NCI-H446 treated with DMSO at 0.1 percent for 48 hours (cell line): ENCODE measurements at places on chromosomes 5 and 9.

GRCh38 chr9:128144239-128145181 is 4.7 kb upstream of the LCN2 start:
- DNase-seq = no peak

DNA sequence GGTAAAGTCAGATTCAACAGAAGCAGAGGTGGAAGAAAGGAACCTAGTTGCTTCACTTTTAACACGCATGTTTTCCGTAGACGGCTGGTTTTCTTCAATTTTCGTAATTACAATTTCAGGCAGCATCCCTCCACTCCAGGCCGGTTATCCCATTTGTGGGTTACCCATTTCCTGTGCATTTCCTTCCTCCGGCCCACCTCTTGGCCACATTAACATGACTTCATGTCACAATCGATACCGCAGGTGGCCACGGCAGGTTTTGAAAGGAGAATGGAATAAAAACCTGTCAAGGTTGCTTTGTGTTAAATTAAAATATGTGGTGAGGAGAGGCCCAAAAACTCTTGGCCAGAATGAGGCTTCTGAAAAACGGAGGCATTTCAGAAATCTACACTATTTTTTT is 130.2 kb downstream of the PCSK5 start:
- no peak for DNase-seq

DNA sequence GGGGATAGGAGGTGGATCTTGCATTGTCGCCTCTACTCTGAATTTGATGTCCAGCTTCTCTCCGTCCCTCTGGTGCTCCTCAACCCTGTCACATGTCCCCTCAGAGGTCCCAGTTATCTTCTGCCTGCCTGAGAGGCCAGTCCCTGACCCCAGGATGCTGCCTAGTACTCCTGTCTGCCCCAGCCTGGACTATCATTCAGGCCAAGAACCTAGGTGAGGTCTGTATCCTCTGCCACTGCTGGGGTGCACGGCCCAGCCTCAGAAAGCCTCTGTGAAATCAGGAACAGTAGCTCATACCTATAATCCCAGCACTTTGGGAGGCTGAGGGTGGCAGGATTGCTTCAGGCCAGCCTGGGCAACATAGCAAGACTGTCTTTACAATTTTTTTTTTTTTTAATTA is 8.6 kb downstream of the SPINK4 start:
- DNase-seq = no peak

DNA sequence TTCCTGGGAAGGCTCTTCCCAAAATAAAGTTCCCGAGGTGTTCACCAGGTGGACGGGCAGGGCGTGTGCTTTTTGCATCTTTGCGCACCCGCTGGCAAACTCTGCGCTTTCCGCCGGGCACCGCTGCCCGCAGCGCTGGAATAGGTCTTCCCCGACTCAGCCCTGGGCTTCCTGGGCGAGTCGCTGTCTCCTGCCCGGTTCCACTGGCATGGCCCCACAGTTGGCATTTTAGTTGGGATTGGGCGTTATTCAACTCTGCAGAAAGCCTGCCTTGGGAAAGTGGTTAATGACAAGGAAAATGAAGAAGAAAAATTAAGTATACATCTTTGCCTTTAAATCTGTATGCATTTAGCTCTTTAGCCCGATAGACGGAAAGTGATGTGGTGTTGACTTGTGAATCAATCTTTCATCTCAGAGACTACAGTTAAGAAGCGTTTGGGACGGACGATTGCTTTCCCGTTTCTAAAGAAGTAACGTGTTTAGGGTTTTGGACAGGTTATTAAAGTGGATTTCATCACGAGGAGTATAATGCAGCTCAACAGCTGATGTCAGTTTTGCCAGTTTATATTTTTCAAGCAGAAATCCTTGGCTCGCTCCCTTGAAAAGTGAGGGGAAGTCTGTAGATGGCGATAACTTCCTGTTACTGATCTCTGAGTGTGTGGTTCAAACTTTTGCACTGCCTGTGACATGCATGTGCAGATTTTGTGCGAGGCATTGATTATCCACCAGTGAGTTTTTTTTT is 946 bp downstream of the ADCY2 start:
- no peak for DNase-seq

GRCh38 chr9:93902780-93903655 is 52.1 kb downstream of the BARX1 start:
- no peak for DNase-seq

- no peak for DNase-seq
Observed at GRCh38 chr5:167633931-167634341, 657.5 kb upstream of the WWC1 start.

DNA sequence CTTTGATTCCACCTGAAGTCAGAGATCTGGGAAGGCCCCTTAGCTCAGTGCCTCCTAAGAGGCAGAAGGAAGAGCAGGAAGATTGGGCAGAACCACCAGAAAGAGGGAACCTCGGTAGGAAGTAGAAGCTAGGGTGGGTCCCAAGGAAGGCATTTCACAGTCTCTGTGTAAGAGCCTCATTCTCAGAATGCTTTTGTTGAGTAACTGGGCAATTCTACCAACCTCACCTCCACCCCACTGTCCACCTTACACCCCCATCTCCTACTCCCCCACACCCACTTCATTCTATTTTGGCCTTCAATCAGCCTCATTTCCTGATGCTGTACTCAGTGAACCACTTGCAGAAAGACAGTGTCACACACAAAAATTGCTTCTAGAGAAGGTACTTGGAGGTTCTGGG is 3.5 kb downstream of the HBEGF start:
- DNase-seq = no peak

GRCh38 chr5:140555747-140556312 is 1.4 kb downstream of the SRA1 start:
- DNase-seq = no peak

DNA sequence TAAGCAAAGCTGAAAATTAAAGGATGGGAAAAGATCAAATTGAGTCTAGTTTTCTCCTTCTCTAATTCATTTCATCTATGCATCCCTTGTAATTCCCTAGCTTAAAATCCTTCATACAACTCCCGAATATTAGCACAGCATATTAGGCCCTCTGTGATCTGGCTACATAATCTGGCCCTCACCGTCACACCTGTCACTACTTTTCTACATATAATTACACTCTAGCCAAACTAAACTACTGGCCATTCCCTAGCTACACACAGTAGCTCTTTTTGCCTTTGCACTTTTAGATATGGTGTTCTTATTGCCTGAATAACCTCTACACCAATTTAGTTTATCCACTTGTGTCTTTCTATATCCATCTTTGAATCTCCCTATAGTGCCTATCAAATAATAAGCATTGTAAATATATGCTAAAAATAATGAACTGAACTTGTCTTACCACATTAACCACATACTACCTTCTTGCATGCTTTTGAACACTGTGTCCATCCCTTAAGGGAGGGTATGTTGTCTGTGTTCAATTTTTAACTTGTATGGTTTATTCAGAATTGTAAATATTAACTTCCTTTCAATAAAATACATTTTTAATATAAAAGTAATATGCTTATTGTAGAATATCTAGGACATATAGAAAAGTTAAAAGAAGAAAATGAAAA is 15.9 kb downstream of the RANBP6 start:
- no peak for DNase-seq

DNA sequence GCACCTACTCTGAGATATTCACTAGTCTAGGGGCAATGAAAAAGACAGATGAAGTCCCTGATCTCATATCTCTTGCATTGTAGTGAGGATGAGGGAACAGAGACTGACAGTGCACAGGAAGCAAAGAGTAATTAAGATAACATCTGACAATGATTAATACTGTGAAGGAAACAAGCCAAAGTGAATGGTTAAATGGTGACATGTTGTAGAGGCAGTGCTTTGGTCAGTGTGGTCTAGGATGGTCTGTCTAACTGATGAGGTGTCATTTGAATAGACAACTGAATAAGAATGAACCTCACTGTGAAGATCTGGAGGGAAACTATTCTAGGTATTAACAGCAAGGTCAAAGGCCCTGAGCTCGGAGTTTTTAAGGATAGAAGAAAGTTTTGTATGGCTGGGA is 333.3 kb upstream of the GRIA1 start:
- no peak for DNase-seq

DNA sequence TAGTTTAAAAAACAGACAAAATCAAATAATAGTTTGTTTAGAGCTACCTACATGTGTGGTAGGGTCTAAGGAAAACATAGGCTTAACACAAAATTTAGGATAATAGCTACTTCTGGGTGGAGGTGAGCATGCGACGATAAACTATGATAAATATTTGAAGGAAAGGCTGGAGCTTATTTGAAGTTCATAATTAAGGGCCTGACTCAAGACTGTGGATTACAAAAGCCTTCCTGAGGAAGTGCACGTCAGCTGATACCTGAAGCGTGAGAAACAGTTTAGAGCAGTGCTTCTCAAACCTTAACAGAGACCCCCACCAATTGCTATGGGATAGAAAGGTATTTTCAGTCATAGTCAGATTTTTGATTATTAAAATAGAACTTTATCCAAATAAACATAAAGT is 20.4 kb upstream of the UBLCP1 start:
- no peak for DNase-seq

- DNase-seq = no peak
Observed at GRCh38 chr5:154397652-154398406, 48.0 kb upstream of the SAP30L start.

DNA sequence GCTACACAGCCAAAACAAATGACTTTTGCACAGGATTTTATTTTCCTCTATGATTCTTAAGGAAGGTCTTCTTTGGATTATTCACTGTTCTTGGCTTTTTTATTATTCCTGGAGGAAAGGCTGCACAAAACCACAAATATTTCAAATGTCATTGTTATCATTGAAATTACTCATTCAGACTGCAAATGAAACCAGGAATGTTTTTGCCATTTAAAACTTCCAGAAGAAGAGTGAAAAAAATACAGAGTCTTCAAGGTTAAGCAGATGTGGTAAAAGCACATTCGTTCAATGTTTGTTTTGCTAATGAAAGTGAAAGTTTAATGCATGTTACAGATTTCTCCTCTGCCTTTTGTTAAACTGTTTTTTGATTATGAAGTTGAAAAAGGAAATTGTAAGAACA is 238.2 kb downstream of the TLE4 start:
- DNase-seq = no peak

GRCh38 chr9:135512241-135512603 is 9.0 kb upstream of the LCN1 start:
- no peak for DNase-seq

DNA sequence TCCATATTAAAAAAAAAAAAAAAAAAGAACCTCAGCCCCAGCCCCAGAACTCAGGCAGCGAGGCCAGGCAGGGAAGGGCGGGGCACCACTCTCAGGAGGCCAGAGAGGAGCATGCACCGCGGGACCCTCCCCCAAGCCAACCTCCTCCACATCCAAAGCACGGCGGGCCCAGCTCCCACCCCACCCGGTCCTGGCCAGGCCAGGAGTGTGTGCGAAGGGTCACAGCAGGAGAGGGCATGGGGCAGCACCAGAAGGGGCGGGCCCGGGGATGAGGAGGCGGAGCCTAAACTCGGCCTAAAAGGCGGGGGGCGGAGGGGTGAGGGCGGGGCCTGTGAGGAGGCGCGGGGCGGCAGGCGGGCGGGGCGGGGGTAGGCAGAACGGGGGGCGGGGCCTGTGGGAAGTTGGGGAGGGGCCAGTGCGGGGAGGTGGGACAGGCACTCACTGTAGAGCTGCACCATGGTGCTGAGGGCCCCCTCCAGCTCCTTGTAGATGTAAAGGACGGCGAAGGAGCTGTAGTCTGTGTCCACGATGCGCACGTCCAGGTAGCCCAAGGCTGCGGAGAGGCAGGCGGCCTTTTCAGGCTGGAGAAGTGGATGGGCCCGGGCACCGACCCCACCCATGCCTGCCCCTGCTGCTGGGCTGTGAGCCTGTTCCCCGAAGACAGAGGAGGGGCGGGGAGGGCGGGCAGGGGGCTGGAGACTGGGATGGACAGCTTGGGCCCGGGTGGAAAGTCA is 1.2 kb downstream of the LCN15 start:
- DNase-seq = no peak

- no peak for DNase-seq
Observed at GRCh38 chr9:82369251-82369945, 380.8 kb downstream of the SPATA31D1 start.

- no peak for DNase-seq
Observed at GRCh38 chr5:112210430-112211005, 208.6 kb downstream of the EPB41L4A start.

DNA sequence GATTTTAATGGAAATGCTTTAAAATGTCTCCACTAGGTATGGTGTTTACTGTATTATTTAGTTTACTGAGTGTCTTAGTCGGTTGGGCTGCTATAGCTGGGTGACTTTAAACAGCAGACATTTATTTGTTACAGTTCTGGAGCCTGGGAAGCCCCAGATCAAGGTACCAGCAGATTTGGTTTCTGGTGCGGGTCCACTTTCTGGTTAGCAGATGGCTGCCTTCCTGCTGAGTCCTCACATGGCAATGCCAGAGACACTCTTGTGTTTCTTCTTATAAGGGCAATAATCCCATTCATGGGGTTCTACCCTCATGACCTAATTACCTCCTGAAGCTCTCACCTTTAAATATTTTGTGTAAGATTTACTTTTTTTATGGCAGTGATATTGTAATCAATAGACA is 715 bp upstream of the OR1J4 start:
- DNase-seq = no peak

- DNase-seq = no peak
Observed at GRCh38 chr5:168360521-168361285, 69.3 kb downstream of the WWC1 start.

GRCh38 chr5:159560088-159560487 is 229.8 kb upstream of the IL12B start:
- no peak for DNase-seq

- no peak for DNase-seq
Observed at GRCh38 chr9:124960409-124960752, 19.5 kb upstream of the GOLGA1 start.

DNA sequence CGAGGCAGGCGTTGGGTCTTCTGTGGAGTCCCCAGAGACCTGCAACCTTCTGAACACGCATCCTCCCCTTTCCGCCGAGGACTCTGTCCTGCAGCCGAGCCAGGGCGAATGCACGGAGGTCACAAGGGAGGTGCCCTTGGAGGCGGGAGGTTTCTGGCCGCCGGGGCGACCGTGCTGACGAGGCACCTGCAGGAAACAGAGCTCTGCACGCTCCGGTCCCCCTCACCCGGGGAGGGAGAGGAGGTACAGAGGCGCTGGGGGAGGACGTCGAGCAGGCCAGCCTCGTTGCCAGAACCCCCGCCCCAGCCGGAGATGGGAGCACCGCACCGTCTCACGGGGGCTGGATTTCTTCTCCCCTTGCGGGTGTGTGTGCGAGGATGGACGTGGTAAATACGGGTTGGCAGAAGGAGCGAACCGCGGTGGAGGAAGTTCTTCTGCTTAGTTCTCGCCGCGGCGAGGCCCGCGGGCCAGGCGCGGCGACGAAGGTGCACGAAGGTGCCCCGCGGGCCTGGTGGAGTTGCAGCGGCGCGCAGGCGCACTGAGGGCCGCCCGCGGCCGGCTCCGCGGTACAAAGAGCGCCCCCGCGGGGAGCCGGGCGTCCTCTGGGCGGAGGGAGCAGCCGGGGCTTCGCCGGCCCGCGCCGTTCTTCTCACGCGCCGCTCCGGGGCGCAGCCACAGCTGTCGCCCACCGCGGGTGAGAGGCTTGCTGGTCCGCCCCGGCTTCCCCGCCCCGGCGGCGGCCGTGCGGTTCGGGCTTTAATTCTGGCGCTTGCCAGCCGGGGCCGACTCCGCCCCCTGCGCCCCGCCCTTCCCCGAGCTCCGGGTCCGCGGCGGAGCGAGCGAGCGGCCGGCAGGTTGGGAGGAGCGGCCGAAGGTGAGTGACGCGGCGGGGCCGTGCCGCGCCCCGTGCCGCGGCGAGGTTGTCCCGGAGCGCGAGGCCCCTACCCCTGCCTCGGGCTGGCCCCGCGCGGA is 289.5 kb downstream of the DOCK8 start:
- no peak for DNase-seq
